ENCODE measurements at places on chromosomes 5 and 9.

DNA sequence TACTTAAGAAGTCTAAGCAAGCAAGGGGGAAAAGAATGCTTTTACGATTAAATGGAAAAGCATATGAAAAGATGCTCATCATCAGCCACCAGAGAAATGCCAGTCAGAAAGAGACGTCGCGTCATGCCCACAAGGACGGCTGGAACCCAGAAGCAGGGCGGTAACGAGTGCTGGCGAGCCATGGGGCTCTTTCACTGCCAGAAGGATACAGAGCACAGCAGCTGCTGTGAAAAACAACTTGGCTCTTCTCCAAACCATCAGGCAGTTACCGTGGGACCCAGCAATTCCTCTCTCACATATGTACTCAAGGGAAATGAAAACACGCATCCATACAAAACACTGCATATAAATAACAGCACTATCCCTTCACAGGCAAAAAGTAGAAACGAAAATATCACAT, 95.5 kb downstream of the CAMSAP1 start:
- DNase-seq, result no peak

- DNase-seq, result peak; percentile 50
These were observed 92.1 kb downstream of the LMNB1 start for GRCh38 chr5:126869005-126869451.

GRCh38 chr5:108398964-108399363, 17.1 kb upstream of the FBXL17 start:
- DNase-seq, result no peak

GRCh38 chr9:96109680-96110351, 192.2 kb downstream of the HSD17B3 start:
- DNase-seq, result no peak

DNA sequence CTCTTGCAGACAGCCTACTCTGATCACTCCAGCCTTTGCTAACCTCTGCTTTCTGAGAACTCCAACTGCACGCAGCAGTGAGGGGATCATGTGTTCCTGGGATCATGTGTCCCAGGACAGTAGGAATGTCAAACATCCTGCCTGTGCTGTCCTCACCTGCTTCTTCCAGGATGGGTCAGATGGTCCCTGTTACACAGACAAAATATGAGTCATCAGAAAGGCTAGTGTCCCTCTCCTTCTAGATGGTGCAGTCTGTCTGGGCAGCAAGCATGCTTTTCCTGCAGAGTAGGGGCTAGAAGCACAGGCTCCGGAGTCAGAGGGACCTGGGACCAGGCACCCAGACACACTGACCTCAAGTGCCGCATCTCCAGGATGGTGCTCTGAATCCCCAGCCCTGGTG, 20.1 kb upstream of the SLC25A48 start:
- no peak for DNase-seq

DNA sequence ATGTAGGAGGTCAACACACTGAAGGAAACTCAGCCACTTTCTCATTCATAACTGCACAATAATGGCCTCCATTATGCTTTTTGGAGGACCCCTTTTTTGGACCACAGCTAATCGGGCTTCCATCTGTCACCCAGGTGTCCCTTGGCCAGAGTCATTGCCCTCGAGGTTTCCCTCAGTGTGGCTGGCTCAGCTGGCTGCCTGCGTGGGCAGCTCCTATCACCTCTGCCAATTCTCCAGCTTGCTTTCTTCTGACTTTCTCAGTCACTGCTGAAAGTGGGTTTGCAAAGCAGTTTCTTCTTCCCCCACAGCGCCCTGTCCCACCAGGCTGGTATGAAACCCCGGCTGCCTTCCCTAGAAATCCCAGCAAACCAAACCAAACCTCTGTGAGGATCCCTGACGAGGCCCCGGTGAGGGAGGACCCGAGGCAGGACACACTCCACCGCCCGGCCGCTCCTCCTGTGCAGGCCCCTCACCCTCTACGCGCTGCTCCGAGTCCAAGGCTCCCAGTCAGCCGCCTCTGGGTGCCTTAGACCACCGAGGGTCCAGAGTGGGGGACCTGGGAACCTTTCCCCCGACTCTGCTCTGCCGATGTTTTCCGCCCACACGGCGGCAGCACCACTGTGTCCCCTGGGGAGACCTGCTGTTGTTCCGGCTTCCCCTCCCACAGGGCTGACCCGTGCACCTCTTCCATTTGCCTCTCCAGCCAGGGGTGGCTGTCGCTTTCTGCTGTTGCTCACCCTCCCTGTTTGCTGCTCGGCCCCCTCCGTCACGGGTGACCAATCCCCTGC, 109.5 kb downstream of the TENT4A start:
- DNase-seq, result no peak

DNA sequence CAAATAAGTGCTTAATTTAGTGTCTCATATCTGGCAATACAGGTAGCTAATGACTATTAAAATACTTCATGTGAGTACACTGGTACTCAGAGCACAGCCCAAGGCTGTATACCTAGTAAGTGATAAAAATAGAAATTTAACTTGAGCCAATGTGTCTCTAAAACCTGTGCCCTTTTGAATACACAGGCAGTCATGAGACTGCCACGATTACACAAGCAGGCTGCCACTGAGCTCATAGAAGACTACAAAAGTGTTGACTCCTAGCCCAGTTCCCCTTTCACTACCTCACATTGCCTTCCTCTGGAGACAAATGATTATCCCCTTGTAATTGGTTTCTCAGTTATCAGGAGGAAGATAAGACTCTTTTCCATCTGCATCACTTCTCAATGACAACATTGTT, 66.3 kb upstream of the PAPPA start:
- DNase-seq, result no peak

GRCh38 chr9:113380869-113381378, 4.1 kb upstream of the HDHD3 start:
- peak; percentile 72 for DNase-seq

- no peak for DNase-seq
These were observed 13.6 kb downstream of the NNT start for GRCh38 chr5:43616535-43616934.

DNA sequence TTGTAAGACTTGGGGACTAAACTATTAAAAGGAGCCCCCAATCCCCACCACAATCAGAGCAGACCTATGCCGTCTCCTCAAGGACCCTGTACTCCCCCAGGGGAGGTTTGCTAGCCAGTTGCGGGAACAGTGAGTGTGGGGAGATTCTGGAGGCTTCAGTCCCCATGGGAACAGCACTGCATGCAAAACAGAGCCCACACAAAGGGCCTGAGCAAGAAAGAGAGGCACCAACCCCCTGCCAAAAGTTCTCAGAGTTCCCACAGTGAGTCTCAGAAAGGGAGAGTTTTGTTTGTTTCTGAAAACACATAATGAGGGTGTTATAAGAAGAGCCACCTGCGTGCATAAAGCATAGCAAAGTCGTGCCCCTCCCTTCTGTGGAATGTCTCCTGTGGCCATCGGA, 56.6 kb downstream of the CFAP90 start:
- DNase-seq, result peak; percentile 62

- no peak for DNase-seq
These were observed 310.6 kb upstream of the MSX2 start for GRCh38 chr5:174413567-174414314.

- DNase-seq, result no peak
These were observed 183.2 kb downstream of the AUH start for GRCh38 chr9:91178281-91179236.

- no peak for DNase-seq
These were observed 171.9 kb upstream of the GDNF start for GRCh38 chr5:38011668-38012188.

DNA sequence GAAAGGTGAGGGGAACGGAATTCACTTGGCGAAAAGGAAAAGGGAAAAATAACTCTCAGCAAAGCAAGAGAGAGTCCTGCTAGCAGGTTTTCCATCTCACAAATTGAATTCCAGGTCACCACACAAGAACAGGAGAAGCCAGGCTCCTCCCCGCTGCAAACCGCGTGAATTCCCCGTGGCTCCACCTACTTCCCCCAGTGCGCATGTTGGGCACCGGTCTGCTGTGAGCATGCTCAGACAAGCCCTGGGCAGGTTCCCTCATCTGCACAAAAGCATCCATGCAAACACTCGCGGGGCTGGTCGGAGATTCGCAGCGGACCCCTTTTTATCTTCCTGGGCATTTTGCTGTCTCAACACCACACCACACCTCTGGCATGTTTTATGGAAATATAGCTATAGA, 58.5 kb upstream of the S1PR3 start:
- DNase-seq, result no peak

GRCh38 chr5:23717486-23717885, 210.1 kb downstream of the PRDM9 start:
- no peak for DNase-seq

- no peak for DNase-seq
These were observed 122.3 kb downstream of the MTRR start for GRCh38 chr5:7991125-7991821.

DNA sequence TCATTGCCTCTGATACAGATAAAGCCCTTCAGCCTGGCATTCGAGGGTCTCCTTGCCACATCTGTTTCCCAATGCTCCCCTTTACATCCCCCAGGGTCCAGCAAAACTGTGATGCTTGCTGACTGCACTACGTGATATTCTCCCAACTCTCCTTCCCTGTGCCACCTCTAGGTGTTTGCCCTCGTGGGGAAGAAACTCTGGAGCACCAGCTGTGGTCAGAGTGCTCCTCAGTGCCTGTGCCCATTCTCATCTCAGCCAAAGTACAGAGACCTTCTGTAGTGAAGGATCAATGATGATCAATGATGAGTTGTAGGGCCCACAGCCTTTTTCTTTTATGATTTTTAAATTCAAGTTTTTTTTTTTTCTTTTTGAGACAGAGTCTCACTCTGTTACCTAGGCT, 40.3 kb upstream of the MELK start:
- no peak for DNase-seq

DNA sequence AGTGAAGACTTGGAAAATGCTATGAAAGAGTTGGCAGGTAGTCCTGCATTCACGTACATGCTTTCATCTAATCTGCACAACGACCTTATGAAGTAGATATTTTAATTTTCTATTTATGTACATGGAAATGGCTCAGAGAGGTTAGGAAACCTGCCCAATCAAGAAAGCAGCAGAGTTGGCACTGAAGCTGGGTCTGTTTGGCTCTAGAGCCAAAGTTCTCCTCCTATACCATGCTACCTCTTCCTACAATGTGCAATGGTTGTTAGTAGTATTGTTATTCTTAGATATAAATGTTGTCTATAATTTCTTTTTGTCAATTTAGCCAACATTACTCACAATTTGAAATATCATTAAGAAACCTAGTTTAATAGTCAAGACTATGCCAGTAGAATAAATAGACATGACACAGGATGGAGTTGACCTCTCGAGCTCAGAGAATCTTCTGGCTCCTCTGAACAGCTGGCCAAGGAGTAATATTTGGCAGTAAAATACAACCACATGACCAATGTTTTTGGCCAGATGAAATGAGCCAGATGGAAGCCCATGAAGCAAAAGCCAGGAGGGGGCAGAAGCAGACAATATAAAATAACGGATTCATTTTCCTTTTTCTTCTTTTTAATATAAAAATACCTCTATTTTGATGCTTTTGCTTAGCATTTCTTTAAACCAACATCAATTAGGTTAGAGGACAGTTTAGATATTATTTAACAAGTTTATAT, 542.3 kb downstream of the PDE4D start:
- no peak for DNase-seq

GRCh38 chr5:138748630-138749081, 4.6 kb upstream of the CTNNA1 start:
- DNase-seq, result no peak

Measured in GM20000 (cell line).